ENCODE measurements at places on chromosomes 12 and 14. TPM values are rescaled to one million over a fixed set of nuclear protein-coding genes. Genes with fewer than 3 reads are reported as not detected.

GRCh38 chr12:4256043-4256826 is 17.3 kb upstream of the CCND2 start:
- DNase-seq, result no peak

The BLOC1S1 gene
- 47.1 TPM for total RNA-seq

DNA sequence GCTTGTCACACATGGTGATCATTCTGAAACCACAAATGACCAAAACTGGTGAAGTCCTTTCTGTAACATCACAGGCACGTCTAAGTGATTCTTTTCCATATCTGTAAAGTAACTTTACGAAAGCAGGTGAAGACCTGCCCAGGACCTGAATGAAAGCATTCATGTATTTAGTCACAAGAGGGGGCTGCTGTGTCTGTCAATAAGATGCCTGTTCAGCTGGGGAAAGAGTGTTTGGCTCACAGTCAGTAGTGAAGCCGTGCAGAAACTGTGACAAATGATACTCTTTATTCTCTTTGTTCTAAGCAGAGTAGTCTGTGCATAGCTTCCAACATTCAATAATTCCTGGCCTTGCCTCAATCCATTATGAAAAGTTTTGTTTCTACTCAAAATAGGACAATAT is 373.5 kb upstream of the OR4E1 start:
- peak; percentile 70 for DNase-seq

DNA sequence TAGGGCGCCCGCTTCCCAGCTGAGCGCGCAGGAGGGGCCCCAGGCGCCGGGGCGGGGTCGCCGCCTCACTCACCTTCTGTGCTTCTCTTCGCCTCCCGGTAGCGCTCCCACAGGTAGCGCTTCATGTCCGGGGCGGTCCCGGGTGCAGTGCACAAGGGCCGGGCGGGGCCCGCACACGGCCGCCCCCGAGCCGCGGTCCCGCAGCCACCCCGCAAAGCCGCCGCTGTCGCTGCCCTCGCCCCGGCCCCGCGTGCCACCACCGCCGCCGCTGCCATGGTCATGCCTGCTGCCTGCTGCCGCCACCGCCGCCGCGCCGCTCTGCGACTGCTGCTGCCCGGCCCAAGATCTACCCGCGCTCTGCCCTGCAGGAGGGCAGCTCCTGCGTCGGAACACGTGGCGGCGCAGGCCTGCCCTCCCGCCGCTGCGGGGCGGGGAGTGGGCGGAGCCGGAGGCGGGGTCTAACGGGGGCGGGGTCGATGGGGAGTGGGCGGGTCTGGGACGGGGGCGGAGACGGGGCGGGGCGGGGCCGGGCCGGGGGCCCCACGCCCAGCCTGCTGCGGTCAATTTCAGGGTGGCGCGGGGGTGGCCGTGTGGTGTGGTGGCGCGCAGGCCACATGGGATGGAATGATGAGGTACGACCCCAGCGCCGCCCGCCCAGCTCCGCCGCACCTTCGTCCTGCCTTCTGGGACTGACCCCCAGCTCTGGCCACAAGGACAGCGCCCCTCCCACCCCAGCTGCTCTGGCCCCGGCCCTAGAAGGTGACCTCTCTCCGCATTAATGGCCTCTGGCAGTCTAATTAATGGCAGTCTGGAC is at the start of gene NT5DC3:
TSS of gene NT5DC3 (minus strand) at position 359 of the 814 bp plus-strand sequence. CDS start at position 281, 78 bp downstream.
- DNase-seq, result peak; percentile 82

The PZP gene
- not detected for total RNA-seq

DNA sequence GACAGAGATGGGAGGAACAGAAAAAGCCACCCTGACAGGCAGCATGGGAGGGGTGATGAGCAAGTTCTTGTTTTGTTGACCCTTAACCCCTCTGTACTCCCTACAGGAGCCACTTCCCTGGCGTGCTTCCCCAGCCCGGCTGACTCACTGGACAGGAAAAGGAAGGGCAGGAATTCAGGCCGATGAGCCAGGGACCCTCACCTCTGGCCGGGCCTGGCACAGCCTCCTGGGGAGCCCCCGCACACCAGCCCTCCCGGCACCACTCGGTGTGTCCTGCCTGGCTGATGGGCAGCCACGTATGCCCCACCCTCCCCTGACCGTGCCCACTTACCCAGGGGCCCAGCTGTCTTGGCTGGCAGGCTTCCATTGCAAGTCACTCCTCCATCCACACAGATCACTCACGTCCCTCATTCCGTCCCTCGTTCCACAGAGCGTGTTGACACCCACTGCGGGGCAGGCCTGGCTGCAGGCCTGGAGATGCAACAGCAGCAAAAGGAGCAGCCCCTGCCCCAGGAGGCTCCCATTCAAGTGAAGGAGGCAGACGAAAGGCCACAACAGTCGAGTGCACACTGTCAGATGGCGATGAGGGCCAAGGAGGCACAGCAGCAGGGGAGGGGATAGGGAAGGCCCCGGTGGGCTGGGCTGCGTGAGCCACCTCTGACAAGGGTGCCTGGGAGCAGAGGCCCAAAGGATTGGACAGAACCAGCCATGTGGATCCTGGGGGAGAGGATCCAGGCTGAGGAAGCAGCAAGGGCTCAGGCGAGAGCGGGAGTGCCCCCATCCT is 19.7 kb upstream of the CD9 start:
- DNase-seq, result no peak

The KRT80 gene
- under 0.01 TPM for total RNA-seq

The GSG1 gene
- under 0.01 TPM for total RNA-seq

DNA sequence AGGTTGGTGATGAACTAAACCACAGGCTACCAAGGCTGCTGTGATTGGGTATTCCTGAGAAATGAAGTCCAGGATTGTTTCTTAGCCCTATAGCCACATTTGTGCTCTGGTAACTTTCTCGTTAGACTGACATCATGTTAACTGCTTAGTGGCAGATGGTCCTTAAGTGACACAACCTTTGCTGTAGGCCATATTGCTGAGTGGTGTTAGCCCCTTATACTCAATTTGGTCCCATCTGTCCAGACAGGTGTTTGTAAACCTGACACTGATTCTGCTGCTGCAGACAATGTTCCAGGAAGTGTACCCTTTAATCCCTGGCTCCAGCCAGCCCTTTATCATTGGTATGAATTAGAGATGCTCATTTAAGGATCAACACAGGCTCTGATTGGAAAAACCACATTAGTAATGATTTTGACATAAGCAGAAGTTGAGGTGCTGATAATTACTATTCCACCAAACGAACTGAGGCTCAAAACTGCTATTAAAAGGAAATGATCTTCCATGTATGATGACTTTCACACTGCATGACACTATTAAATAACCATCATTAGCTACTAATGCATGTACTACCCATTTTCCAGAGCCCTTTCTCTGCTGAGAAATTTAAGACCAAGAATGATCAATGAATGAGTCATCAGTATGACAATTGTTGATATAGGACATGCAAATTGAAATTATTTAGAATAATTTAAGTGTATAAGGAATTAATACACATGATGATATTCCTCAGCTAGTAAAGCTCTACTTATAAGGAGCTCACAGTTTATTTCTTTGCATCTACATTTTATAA is 3.6 kb upstream of the SSTR1 start:
- no peak for DNase-seq

DNA sequence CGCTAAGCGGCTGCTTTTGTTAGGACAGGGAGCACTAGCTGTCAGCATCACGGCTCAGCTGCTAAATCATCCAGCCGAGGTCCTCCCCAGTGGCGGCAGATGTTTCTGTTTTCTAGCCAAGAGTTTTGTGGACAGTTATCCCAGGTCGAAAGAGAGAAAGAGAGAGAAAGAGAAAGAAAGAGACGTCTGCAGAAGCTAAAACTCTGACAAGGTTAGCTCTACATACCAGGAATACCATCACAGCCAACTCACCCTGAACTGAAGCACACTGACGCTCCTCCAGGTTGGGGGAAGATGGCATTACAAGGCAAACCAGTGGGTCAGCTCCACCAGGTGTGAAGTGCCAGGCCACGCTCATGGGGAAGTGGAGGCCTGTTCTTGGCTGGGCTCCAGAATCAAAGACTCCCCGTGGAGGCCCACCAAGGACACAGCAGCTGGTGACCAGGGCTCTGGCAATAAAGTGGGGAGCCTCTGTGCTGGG is 64.9 kb upstream of the DICER1 start:
- no peak for DNase-seq

DNA sequence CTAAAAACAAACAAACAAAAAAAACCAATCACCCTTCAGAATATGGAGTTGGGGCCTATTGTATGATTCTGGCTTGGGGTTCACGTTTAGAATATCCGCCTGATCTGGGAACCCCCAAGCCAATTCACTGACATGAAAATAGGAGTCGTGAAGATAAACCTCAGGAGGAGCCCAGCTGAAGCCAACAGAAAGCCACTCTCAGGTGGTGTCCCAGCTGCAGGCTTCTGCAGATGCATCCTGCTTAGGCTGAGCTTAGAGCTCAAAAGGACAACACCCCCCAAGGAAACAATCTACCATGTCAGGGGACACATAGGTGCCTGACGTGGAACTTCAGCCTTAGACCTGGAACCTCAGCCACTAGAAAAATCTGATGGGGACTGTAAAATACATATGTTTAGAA is 51.9 kb downstream of the SYNE3 start:
- DNase-seq, result peak; percentile 37

The TMTC2 gene
- total RNA-seq, result 2.7 TPM

The INSM2 gene
- total RNA-seq, result not detected

GRCh38 chr14:90179809-90180779 is 76.3 kb upstream of the PSMC1 start:
- DNase-seq, result no peak

DNA sequence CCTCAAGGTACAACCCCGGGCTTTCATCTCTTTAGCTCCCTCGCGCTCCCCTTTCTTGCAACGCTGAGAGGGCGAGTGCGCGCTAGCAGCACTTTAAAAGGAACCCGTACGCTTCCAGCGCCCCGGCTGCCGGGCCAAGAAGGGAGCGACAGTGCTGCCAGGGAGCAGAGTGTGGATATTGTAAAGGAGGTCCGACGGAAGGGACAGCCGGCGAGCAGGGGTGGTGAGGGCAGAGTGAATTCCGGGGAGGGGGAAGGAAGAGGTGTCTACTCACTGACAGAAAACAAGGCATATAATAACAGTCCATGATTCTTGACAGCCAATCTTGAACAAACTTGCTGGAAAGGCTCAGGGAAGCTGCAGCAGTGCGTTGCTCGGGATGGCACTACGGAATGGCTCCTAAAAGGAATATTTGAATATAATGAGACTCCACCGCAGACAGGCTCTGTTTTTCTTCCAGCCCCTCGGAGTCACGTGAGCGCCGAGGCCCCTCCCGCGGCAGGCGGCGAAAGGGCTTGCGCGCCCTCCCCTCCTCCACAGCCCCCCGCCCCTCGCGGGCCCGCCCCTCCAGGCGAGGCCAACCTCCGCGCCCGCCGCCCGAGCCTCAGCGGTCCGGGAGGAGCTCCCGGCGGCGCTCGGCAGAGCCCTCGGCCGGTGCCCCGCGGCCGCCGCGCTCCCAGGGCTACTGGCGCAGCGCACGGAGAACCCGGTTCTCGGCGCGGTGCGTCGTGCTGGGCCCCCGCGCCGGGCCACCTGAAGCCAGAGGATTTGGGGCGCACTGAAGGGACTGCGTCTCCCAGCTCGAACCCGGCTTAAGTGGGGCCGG is 3.4 kb downstream of the BMP4 start:
- peak; percentile 47 for DNase-seq

GRCh38 chr12:31315784-31316465 is 10.0 kb downstream of the SINHCAF start:
- DNase-seq, result no peak

The PLCZ1 gene
- total RNA-seq, result not detected

The ISM2 gene
- total RNA-seq, result 0.27 TPM

The LMBR1L gene
- 112 TPM for total RNA-seq

DNA sequence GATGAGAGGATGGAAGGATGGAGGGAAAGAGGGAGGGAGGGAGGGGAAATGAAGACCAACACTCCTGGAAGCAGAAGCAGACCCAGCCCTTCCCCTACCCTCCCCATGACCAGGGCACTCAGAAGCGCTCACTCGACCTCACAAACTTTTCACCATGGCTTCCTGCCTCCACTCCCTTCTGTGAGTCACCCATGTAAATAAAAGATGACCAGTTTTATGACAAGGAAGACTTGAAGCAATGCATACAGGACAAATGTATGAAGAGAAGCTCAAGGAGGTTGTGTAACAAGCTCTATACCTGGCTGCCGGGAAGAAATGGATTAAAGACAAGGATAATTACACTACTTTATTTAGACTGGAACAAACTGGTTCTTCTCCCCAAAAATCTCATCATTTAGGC is 63.8 kb downstream of the CDC42BPB start:
- DNase-seq, result no peak

GRCh38 chr12:100720016-100720654 is 74.4 kb upstream of the ANO4 start:
- DNase-seq, result no peak

- DNase-seq, result no peak
Measured at GRCh38 chr14:100058777-100059437, 6.3 kb upstream of the EVL start.

Measured in hematopoietic multipotent progenitor cell (in vitro differentiated cells).